ENCODE measurements at places on chromosomes 1 and 21.
A peak's percentile ranks its signal among the peaks of the same experiment; 100 is the strongest.

- DNase-seq: no peak
Measured at GRCh38 chr1:195495720-195496635, 1112.3 kb downstream of the KCNT2 start.

DNA sequence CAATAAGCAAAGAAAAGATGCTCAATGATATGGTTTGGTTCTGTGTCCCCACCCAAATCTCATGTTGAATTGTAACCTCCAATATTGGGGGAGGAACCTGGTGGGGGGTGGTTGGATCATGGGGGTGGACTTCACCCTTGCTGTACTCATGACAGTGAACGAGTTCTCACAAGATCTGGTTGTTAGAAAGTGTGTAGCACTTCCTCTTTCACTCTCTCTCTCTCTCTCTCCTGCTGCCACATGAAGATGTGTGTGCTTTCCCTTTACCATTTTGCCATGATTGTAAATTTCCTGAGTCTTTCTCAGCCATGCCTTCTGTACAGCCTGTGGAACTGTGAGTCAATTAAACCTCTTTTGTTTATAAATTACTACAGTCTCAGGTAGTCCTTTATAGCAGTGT is 248.4 kb downstream of the HHIPL2 start:
- no peak for DNase-seq

DNA sequence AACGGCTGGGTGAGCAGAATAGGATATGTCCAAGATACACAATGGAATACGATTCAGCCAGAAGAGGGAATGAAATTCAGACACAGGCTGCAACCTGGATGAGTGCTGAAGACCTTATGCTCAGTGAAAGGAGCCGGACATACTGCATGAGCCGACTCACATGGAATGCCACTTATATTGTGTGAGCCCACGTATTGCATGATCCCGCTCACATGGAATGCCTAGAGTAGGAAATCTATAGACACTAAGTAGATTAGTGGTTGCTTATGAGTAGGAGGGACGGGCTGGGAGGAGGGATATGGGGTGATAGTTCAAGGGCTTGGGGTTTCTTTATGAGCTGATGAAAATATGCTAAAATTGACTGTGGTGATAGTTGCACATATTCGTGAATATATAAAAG is 26.8 kb downstream of the TMPRSS2 start:
- no peak for DNase-seq

- DNase-seq: no peak
Measured at GRCh38 chr1:167634435-167634834, 4.4 kb downstream of the RCSD1 start.

DNA sequence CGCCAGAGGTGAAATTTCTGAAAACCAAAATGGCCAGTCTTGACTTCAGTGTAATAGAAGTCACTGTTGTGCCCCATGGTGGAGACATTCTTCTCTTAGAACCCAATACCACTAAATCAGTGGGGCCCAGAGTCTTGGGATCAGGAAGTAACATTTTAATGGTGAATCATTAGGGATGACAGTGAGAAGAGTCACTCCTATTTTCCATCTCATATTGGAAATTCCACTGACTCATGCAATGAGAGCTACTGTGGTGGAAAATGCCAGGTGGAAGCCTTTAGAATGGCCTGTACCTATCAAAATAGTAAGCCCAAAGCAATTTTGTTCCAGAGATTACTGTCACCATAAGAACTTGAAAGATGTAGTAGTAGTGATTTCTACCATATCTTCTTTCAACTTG is 20.6 kb upstream of the PPM1J start:
- no peak for DNase-seq

GRCh38 chr1:234361102-234361603 is 12.1 kb upstream of the COA6 start:
- DNase-seq: no peak

GRCh38 chr1:24503870-24504523 is 1.4 kb downstream of the RCAN3 start:
- DNase-seq: peak; percentile 49

- DNase-seq: peak; percentile 48
Measured at GRCh38 chr1:36924282-36924811, 110.0 kb downstream of the GRIK3 start.

DNA sequence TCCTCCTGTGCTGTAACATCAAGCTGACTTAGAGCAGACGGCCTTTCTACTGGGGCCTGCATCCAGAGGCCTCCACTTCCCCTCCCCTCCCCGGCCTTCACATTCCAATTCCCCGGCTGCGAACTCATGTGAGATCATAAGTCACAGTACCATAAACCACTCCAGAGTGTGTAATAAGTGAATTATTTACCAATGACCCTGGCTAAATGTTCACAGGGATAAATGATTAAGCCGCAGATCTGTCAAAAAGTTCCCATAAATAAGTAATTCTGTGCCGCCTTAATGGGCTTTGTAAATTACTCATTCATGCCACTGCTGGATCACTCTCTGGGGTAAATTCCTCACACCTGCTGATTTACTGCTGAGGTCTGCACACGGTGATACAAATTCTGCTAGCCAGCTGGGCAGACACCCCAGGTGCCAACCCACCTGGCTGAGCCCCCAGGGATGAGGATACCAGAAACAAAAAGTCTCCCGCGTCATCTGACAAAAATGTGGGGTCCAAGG is 27.4 kb upstream of the KIRREL1 start:
- DNase-seq: no peak

DNA sequence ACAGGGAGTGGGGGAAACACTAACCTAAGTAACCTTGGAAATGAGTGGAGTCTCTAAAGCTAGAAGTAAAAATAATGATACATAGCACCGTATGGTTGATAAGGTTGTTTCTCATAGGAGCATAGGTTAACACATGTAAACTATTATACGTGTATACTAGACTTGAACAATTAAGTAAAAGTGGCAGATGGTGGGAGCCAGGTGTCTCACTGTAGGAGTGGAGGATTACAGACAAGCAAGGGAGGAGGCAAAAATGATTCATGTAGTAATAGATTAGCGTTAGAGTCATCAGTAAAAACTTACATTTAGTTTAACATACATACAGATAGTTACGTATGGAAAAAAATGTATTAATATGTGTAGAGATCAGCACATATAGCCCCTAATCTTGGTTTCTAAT is 138.4 kb upstream of the DSCAM start:
- DNase-seq: no peak

- DNase-seq: no peak
Measured at GRCh38 chr1:84260852-84261518, 40.5 kb upstream of the SAMD13 start.

GRCh38 chr1:234769284-234769985 is 159.5 kb upstream of the IRF2BP2 start:
- DNase-seq: no peak

GRCh38 chr1:172241540-172241939 is 178.9 kb upstream of the C1orf105 start:
- no peak for DNase-seq

DNA sequence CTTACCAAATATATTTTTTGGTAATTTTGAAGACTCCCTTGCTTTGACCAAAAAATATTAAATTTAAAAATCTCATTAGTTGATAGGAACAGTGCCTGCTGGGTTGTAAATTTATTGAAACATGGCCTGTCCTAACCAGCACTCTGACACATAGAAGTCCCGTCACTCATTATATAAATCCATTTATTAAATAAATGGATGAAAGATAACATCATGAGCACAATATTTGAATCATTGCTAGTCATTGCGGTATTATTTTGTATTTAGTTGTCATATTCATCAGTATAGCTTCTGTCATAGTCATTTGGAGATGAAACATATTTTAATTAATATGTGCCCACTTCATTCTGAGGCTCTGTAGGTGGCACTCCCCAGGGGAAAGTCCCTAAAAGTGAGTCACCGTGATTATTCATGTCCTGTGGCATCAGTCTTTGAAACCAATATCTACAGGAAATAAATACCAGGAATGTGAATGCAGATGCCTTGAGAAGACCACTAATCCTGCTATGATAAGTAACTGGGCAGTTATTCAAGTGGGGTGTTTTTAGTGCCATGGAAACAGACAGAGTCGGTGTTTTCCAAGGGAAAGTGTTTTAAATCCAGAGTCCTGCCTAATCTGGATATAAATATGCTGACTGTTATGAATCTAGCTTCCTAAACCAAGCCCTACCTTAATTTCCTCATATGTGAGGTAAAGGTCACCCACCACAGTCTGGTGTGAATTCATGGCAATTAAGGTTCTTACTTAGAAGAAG is 302.0 kb downstream of the DUSP10 start:
- DNase-seq: peak; percentile 45

DNA sequence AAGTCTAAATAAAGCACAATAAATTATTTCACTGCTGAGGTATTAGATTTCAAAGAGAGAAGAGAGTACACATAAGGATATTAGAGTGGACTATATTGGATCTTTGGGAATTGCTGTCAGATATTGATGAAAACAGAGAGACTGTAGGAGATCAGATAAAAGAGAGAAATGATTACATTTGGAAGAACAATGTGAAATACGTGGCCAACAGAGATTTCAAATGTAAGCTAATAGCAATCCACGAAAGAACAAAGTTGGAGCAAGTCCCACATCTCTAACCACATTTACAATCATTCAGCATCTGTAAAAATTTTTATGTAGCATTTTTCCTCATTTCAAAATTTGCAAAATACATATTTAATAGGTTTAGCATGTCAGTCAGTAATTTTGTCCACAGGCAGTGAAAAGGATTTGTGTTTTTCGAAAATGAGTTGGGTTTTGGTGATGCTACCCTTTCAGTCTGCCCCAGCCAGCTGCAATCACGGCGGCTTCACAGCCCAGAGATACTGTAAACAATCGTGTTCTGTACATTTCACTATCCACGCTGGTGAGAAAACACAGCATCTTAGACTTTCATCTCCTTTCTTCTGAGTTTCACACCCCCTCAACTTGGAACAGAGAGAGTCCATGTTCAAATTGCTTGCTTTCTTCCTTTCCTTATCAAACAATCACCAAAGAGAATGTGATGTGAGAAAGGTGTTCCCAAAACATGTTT is 209.1 kb upstream of the LYPLAL1 start:
- DNase-seq: no peak

DNA sequence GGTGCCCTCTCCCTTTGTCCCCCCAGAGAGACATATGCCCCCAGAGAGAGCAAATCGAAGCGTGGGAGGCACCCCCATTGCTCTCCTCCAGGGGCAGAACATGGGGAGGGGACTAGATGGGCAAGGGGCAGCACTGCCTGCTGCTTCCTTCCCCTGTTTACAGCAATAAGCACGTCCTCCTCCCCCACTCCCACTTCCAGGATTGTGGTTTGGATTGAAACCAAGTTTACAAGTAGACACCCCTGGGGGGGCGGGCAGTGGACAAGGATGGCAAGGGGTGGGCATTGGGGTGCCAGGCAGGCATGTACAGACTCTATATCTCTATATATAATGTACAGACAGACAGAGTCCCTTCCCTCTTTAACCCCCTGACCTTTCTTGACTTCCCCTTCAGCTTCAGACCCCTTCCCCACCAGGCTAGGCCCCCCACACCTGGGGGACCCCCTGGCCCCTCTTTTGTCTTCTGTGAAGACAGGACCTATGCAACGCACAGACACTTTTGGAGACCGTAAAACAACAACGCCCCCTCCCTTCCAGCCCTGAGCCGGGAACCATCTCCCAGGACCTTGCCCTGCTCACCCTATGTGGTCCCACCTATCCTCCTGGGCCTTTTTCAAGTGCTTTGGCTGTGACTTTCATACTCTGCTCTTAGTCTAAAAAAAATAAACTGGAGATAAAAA is 8.4 kb downstream of the EFNA3 start:
- no peak for DNase-seq

- no peak for DNase-seq
Measured at GRCh38 chr1:20086800-20087199, 16.8 kb downstream of the PLA2G5 start.

- DNase-seq: no peak
Measured at GRCh38 chr1:200337831-200338230, 72.0 kb downstream of the ZNF281 start.

DNA sequence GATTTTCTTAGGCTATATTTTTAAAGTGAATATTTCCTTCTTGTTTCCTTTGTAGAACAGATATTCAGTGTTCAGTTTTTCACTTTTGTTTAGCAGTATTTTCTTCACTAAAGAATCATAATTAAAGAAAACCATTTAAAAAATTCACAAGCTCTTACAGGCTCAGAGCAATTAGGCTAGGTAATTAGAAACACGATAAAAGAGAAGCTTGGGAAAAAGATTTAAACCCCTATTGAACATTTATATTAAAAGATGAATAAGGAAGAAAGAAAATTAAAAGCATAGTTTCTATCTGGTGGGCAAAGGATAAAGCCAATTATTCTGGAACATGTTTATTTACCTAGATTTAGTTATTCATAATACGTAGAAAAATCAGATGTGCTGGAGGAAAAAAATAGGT is 942.6 kb downstream of the PLA2G4A start:
- no peak for DNase-seq

DNA sequence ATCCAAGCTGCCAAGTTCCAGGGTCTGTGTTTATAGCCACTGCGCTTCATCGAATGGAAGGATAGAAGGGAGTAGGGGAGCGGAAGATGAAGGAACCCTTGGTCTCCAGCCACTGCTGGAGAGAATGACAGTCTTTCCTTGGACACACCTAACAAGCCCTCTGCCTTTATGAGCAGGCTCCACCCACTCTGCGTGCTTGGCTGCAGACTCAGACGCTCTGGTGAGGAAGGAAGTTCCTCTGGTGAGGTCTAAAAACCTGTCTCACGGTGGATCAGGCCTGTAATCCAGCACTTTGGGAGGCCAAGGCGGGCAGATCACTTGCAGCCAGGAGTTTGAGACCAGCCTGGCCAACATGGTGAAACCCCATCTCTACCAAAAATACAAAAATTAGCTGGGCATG is 55.4 kb downstream of the MATN1 start:
- DNase-seq: no peak

DNA sequence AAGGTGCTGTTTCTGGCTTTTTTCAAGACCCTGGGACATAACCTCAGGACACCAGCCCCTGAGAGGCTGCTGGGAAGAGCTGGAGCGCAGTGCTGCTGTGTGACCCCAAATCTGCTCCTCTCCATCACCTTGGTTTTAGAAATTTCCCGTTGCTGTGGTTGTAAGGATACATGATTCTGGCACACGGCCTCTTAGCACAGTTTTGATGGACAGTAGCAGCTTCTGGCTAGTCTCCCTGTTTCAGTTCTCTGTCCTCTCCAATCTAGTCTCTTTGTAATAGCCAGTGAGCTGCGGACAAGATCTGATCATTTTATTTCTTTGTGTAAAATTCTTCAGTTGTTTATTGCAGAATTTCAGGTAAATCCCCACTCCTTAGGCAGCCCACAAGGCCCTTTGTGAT is 3.1 kb downstream of the CLIC6 start:
- DNase-seq: no peak
